ENCODE measurements at places on chromosomes 5 and 9. TPM values are rescaled to one million over a fixed set of nuclear protein-coding genes. Genes with fewer than 3 reads are reported as not detected.

Gene PCDHGB5
- total RNA-seq = not detected

Gene ANKS6
- total RNA-seq = 55.6 TPM

Gene ECSCR
- total RNA-seq = 6.3 TPM

Gene COL5A1
- total RNA-seq = 0.58 TPM

Gene CD274
- total RNA-seq = not detected

Gene GNA14
- not detected for total RNA-seq

Gene SPINK1
- not detected for total RNA-seq

Gene CER1
- not detected for total RNA-seq

Gene NRG2
- 2.0 TPM for total RNA-seq

Gene SLC27A6
- total RNA-seq = not detected

Gene PTGDS
- total RNA-seq = 4.7 TPM

Gene GARIN3
- total RNA-seq = not detected

Gene ZFP37
- total RNA-seq = 5.4 TPM

Gene BARX1
- not detected for total RNA-seq

Gene NPDC1
- 38.4 TPM for total RNA-seq

Gene OR1Q1
- total RNA-seq = not detected

Gene PCDHA2
- not detected for total RNA-seq

Gene AP3S1
- 34.0 TPM for total RNA-seq

Gene GPX3
- 15.5 TPM for total RNA-seq

Gene HABP4
- 66.0 TPM for total RNA-seq

Gene NOXA1
- total RNA-seq = not detected

Gene INSL4
- total RNA-seq = not detected

Gene AGXT2
- total RNA-seq = not detected

Gene BRINP1
- total RNA-seq = not detected

Gene C5
- total RNA-seq = 15.6 TPM

Gene EGFL7
- 142 TPM for total RNA-seq

Gene TPD52L3
- not detected for total RNA-seq

Gene RBM27
- 45.2 TPM for total RNA-seq

Gene SPINK7
- not detected for total RNA-seq

Gene APC
- 16.9 TPM for total RNA-seq

Gene GMCL2
- 0.03 TPM for total RNA-seq

Gene RNF183
- total RNA-seq = not detected

Gene LIFR
- 0.12 TPM for total RNA-seq

All from G401 (cell line).